ENCODE measurements at places on chromosomes 2 and 18.

DNA sequence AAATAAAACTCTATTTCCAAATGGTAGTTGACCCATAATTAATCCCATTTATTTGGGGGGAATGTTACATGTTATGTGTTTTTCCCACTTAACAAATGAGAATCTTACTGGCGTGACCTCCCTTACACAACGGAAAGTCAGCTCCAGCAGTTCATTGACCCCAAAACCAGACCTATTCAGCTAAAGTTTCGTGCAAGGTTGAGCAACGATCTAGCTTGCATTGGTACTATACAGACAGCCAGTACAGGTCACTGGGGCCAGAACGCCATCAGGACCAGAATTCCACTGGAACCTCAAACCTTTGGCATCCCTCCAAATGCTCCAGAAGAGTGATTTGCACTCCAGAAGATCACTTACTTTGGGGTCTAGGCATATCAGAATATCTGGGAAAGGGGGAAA lies 6.8 kb upstream of the CTAGE1 start:
- DNase-seq, result no peak

- DNase-seq, result no peak
These were observed 16.0 kb downstream of the TTC32 start for GRCh38 chr2:19885791-19886190.

- no peak for DNase-seq
These were observed 42.3 kb downstream of the SPRED2 start for GRCh38 chr2:65390134-65390533.

GRCh38 chr18:45085916-45086624 lies 405.4 kb downstream of the SETBP1 start:
- no peak for DNase-seq

DNA sequence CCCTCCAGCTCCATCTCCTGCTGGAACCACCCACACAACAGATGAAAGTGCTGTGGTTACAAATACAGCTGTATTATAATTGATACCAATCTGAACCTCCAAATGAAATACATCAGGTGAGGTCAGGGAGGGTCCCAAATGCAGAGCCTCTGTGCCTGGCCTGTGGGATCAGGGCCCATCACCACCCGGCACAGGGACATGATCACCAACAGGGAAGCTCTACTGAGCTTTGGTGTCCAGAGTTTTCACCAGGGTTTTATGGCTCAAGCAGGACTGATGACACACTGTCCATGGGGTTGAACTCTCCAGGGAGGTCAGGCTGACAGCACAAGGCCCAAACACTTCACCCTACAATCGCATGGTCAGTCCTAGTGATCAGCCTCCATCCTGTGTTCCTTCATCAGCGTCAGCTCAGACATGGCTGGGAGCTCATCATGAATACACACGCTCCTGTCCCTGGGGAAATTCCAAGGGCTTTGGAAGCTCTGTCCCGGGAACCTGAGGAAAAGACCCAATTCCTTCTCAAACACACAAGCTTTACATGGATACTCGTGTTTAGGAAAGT lies 3.9 kb upstream of the PXDN start:
- no peak for DNase-seq

GRCh38 chr2:219029829-219030165 lies 11.5 kb downstream of the CFAP65 start:
- peak; percentile 44 for DNase-seq

GRCh38 chr18:63505566-63506335 lies 29.0 kb downstream of the SERPINB5 start:
- no peak for DNase-seq

DNA sequence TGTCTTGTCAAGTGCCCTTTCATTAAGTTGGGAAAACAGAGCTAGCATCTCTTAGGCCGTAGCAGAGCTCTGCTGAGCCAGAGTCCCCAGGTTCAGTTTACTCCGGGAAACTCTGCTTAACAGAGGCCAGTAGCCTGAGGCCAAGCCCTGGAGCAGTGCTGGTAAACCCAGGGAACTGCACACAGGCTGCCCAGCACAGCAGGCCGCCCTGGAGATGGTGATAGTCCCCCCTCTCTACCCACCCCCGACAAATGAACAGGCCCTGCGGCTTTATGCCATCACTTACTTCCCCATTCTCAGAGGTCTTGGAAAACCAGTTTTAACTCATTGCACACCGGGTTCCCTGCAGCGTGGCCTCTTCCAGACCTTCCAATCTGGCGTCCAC lies 3.5 kb downstream of the CNNM4 start:
- peak; percentile 71 for DNase-seq

- DNase-seq, result no peak
These were observed 42.0 kb downstream of the CTNNA2 start for GRCh38 chr2:79554899-79555298.

- DNase-seq, result no peak
These were observed 45.4 kb upstream of the SMIM21 start for GRCh38 chr18:75472906-75473305.

GRCh38 chr2:203484266-203485112 lies 50.6 kb downstream of the RAPH1 start:
- peak; percentile 12 for DNase-seq

DNA sequence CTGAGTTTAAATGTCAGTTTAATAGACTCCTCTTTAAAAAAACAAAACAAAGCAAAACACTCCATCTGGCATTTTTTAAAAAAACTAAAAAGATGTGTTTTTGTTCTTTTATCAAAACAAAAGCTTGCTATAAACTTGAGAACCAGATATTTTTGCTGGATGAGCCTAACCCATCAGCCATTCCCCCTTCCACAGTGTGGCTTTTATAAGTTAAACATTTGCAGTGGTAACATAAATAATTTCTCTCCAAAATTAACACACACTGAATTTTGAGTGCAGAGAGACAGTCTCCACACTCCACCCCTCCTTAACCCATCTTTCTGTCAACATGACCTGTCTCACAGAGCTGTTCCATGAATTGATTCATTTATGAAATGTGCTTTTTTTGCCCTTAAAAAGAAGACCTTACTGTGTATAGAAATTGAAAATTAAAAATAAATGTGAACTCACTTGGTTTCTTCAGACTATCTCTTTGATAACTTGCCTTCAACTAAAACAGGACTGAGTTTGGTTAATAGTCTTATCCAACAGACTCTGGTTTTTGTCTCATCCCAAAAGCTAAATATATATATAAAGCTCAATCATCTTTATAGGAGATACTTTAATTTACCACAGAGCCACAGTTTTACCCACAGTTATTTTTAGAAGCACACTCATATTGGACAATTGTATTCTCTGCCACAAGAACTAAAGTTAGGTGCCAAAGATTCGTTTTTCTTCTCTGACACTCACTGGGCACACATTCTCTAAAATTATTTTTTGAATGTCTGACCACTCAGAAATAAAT lies 64.8 kb upstream of the STK39 start:
- DNase-seq, result no peak

GRCh38 chr2:101831351-101831865 lies 133.9 kb downstream of the MAP4K4 start:
- DNase-seq, result peak; percentile 8

DNA sequence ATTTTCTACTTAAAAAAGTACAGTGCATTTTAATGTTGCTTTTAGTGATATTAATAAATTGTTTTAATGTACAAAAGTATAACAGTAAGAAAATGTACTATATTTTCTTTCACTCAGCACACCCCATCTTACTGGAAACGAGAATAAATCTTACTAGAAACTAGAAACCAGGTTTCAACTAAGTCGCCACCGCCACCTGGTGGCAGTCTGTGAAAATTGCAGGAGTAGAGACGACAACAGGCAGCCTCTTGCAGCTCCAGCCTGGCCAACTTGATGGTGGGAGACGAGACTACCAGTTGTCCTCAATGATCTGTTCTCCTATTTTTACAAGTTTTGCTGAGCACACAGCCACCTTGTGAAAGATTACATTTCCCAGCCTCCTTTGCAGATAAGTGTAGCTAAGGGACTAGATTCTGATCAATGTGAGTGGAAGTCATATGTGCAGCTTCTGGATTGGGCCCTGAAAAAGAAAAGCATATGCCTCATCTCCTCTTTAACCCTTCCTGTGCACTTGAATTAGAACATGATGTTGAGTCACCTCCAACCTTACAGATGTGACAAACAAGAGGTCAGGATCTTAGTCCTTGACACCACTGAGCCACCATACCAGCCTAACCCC lies 8.7 kb downstream of the OTOF start:
- DNase-seq, result peak; percentile 65

DNA sequence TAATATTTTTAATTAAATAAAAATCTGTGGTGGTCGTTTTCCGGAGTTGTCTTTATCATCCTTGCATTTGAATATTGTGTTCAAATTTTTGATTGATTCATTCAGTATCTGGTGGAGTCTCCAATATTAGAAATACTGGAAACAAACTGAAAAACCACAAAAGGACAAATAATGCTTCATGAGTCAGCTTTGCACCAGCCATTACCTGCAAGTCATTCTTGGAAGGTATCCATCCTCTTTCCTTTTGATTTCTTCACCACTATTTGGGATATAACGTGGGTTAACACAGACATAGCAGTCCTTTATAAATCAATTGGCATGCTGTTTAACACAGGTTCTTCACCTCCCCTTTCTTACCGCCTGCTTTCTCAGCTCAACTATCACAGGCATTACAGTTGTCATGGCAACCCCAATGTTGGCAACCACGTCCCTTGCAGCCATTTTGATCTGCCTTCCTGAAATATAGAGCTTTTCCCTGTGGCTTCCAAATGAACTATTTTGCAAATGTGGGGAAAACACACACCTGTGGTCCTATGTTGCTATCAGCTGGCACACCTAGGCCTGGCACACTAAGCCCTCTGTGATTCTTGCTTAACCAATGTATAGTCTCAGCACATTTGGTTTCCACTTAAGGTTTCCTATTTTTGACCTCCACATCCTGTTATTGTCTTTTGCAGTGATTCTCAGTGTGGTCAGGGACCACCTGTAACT lies 6.5 kb downstream of the CTLA4 start:
- DNase-seq, result no peak

- no peak for DNase-seq
These were observed 29.4 kb downstream of the HADHB start for GRCh38 chr2:26274058-26274613.

- DNase-seq, result no peak
These were observed 64.1 kb upstream of the SIX3 start for GRCh38 chr2:44877417-44877816.

DNA sequence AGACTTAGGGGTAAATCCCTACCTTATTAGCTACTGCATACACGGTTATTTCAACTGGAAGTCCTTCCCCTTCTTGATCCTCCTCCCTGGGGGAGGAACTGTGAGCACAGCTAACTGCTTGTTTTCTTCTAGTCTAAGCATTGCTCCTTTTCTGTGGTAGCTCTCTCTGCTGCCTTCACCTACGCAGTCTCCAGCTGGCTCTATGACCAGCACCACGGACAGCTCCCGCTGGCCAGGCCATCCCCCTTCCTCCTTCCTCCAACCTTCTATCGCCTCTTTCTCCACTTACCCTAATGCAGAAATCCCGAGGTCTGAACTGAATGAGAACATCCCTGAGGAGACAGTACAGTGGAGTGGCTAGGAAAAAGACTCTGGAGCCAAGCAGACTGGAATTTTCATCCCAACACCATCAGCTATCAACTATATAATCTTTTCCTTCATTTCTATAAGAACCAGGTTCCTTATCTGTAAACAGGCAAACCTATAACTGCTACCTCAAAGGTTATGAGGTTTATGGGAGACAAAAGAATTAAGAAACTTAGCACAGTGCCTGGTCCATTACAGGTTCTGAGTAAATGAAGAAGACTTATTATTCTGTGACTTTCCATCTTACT lies 4.7 kb upstream of the CFAP65 start:
- no peak for DNase-seq

DNA sequence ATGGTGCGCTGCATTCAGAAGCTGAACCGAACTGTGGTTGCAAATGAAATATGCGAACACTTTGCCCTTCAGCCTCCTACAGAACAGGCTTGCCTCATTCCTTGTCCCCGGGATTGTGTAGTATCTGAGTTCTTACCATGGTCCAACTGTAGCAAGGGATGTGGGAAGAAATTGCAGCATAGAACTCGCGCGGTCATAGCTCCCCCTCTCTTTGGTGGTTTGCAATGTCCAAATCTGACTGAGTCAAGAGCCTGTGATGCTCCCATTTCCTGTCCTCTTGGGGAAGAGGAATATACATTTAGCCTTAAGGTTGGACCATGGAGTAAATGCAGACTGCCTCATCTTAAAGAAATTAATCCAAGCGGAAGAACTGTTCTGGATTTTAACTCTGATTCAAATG lies 291.4 kb downstream of the THSD7B start:
- DNase-seq, result no peak

DNA sequence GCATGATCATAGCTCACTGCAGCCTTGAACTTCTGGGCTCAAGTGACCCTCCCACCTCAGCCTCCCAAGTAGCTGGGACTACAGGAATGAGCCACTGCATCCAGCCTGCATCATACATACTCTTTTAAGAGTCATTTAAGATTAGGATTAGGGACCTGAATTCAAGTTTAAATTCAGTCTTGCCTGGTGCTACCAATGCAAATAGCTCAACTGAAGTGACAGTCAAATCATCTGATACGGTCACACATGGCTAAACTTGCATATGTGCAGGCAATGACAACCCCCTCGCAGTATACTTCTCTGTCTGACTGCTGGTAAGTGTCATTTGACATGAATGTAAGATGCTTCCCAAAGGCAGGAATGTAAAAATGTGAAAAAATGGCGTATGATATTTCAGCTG lies 31.8 kb upstream of the TMEM131 start:
- no peak for DNase-seq

DNA sequence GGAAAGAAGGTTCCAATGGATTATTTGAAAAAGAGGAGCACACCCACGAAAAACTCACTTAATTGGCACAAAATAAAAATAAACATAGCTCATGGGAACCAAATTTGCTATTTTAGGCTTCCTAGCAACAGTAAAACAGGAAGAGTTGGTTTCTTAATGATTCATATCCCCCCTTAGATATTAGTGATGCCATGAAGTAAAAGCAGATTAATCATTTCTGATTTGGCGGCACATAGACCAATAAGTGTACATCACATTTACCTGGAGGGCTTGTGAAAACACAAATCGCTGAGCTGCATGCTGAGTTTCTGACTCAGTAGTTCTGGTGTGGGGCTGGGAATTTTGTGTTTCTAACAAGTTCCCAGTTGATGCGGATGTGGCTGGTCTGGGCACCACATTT lies 260.4 kb downstream of the SLC4A3 start:
- DNase-seq, result no peak

DNA sequence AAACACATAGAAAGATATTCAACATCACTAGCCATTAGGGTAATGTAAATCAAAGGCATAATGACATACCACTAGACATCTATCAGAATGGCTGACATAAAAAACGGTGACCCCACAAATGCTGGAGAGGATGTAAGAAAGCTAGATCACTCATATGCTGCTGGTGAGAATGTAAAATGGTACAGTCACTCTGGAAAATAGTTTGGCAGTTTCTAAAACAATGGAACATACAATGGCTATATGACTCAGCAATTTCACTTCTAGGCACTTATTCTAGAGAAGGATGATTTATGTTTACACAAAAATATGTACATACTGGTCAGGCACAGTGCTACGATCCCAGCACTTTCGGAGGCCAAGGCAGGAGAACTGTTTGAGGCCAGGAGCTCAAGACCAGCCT lies 87.3 kb downstream of the COLEC12 start:
- DNase-seq, result no peak

DNA sequence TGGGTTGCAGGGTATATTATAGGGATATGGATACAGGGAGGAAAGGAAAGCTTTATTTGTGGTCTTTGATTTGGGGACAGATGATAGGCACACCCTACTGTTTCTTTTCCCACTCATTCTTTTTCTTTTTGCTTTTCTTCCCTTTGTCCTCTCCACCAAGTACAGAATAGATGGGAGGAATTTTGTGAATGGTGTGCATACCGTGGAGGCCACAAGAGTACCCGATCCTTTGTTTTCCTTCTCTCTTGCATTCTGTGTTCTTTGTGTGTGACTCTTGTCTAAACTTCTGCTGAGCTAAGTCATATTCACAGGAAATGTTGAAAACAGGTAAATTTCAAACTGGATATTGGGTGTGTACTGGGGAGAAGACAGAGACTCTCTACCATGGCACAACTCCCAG lies 321.4 kb upstream of the SLC8A1 start:
- DNase-seq, result no peak
